ENCODE measurements at places on chromosomes 4 and X.

- no peak for DNase-seq
These were observed 13.7 kb upstream of the SMIM20 start for GRCh38 chr4:25900310-25900709.

DNA sequence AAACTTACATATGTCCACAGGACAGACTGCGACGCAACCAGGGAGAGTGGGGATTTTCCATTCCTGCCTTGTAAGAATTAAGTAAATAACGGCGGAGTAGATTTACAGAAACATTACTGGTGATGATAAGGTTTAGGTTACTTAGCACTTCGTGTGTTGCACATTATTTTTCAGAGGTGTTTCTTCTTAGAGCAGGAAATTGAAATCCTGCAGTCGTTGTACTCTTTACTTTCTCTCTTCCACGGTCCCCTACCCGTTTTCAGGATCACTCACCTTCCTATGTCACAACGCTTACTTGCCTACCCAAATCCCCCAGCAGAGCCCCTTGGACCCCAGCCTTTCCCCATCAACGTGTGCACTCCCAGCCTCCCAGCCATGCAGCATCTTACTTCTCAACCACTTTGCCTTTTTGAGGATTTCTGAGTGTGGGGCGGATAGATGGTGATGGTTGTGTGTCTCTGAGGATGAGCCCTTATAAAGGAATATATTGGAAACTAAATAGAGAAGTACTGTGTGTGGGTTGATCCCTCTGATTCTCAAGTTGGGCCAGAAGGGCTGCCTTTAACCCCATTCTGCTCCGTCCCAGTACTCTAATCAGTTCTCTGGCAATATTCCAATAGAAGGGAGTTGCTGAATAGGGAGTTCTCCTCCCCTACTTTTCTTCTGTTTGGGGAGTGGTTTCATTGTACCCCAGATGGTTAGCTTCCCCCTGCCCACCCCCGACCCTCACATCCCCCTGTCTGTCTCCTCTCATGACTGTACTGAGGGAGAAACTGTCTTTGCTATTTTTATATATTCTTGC is 1.6 kb downstream of the MID2 start:
- no peak for DNase-seq

DNA sequence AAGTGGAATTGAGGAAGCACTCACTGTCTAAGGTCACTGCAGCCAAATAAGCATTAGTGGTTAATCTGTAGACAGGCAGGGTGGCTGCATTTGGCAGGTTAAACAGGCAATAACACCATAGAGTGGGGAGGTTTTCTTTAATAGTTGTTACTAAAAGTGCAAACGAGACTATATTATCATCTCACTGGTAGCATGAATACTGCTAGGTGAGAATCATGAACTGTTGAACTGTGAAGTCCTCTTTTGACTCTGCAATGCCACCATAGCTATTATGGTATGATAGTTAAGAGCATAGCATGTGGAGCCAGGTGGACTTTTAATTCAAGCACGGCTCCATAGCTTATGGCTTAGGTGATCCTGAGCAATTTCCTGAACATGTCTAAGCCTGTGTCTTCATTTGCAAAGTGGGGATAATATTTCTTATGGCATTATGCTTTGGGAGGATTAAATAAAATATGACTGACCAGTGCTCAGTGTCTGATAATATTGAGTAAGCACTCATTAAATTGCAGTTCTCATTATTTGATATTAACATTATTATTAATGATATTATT is 235.6 kb upstream of the HHIP start:
- DNase-seq, result no peak

DNA sequence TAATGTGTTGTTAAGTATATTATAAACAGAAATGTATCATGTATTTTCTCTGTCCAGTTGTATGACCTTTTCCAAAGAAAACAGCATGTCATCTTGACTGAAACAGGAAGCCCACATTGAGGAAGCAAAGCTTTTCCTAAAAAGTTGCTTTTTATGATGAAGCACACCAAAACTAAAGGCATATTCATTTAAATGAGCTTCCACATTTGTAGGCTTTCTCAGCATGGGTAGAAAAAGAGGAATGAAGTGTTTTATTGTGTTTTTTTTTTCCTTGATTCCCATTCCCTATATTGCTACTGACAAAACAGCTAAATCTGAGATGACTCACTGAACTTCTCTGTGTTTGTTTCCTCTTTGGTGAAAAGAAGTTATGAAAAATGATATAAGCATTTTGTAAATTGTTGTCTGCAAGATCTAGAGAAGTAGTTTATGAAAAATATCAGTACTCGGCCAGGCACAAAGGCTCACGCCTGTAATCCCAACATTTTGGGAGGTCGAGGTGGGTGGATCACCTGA is 32.5 kb upstream of the FRAS1 start:
- DNase-seq, result no peak

GRCh38 chr4:118950929-118951570 is 62.4 kb downstream of the SYNPO2 start:
- no peak for DNase-seq

DNA sequence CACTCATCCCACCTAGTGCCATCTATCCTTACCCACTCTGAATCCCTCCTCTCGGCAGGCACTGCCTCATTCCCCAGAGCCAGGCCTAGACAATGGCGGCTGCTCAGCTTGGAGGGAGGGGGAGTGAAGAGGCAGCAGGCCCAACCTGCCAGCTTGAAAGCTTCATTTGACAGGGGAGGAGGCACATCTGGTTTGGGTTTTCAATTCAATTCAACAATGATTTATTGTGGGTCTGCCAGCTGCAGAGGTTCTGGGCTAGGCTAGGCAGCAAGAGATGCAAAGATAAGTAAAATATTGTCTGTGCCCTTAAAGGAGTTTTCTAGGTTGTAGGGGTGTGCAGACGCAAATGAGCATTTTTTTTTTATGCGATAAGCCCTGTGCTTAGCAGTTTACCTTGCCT is 58.5 kb downstream of the RTL9 start:
- no peak for DNase-seq

DNA sequence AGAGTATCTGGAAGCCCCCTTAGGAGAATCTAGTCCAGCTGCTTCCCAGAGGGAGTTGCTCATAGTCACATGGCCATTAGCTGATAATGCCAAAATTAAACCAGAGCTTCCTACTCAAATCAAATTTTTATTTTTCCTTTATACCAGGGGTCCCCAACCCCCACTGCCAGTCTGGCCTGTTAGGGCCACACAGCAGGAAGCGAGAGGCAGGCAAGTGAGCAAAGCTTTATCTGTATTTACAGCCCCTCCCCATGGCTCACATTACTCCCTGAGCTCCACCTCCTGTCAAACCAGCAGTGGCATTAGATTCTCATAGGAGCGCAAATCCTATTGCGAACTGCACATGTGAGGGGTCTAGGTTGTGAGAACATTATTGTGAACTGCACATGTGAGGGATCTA is 19.2 kb upstream of the TNIP3 start:
- no peak for DNase-seq

DNA sequence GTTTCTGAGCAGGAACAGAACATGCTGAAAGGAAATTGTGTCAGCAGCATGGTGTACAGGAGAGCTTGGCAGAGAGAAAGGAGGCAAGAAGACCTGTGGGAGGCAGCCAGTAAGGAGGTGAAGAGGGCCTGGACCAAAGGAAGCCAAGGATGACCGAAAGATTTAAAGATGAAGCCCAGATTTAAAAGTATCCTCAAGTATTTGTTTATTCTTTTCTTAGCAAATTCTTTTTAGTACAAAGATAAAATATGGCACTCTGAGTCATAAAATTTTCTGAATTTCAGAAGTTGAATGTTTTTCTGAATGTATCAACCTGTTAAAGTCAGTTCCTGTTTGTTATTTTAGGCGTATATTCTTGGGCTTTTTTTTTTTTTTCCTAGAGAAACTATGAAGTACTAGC is 3.5 kb downstream of the PKD2 start:
- no peak for DNase-seq

DNA sequence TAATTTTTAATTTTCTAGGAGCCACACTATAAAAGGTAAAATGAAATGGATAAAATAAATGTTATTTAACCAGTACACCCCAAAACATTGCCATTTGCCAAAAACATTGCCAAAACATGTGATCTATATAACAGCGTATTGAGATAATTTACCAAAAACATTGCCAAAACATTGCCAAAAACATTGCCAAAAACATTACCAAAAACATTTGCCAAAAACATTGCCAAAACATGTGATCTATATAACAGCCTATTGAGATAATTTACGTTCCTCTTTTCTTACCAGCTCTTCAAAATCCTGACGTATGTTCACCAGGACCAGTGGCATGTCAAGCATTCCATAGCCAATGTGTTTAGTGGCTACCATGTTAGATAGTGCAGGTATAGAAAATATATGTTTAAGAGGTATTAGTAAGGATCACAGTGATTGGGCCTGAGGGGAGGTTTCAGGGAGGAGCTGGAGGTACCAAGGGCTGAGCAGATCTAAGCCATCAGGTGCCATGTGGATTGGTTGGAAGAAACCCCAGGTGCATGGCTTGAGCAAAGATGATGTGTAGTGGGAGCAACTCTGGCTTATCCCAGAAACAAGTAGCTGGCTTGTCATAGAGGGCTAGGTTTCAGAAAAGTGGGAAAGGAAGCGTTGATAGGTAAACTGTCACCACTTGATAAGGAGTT is 42.6 kb downstream of the RAPGEF2 start:
- no peak for DNase-seq
